T-helper 2 cell treated with Interferon-gamma antibody and Interleukin-4, amounts not matched to agents 5 μg/mL and 100 μg/mL, for 36 hours (primary cell): ENCODE measurements at places on chromosomes 16 and 17.

- H3K4me1 ChIP-seq = peaks cover 7% of the 10 kb centered on the region
- no peak overlapping the region for H3K4me3 ChIP-seq
- peaks cover 2% of the 10 kb centered on the region for H3K36me3 ChIP-seq
- H3K27me3 ChIP-seq = peaks cover 37% of the 10 kb centered on the region
- no peak overlapping the region for H3K27ac ChIP-seq
- no peak for DNase-seq
Observed at GRCh38 chr17:76870377-76870714, 2.1 kb downstream of the MGAT5B start.

DNA sequence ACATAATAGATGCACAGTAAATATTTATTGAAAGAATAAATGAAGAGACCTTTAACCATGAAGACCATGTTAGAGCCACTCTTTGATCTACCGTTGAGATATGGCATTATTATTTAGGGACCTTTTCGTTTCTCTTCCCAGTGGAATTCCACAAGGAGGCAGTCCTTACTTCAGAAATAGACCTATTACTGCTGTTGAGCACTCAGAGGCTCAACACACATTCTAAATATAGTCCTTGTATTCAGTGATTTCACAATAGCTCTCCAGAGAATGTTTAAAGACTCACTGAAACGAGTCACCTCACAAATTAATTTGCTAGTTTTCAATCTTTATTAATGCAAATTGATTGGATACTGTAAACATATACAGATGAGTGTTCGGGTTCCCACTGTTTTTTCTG, 603.8 kb downstream of the CDH8 start:
- H3K36me3 ChIP-seq = no peaks in the 10 kb centered on the region
- no peaks in the 10 kb centered on the region for H3K4me1 ChIP-seq
- H3K27ac ChIP-seq = no peak overlapping the region
- no peak for DNase-seq
- no peak overlapping the region for H3K4me3 ChIP-seq

DNA sequence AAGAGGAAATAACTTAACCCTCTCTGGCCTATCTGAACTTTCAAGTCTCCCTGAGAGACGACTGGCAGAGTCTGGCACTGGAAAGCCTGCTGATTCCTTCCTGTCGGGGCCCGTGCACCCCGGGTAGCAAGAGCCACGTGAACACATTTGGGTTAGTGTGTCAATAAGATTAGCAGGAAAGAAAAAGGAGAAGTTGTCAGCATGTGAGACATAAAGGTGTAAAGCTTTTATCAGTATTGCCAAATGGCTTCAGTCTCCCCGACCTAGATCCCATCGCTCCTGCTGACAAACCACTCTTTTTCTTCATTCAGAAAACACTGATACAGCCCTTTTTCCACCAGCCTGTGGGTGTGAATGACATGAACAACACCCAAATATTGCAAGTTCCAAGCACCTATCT, 74.4 kb downstream of the CCT6B start:
- H3K27ac ChIP-seq = no peak overlapping the region
- no peak for DNase-seq
- H3K36me3 ChIP-seq = no peaks in the 10 kb centered on the region
- H3K4me1 ChIP-seq = no peaks in the 10 kb centered on the region

GRCh38 chr17:63780507-63780906, 6.5 kb downstream of the DDX42 start:
- DNase-seq = no peak
- H3K36me3 ChIP-seq = peaks cover 44% of the 10 kb centered on the region
- no peak overlapping the region for H3K27ac ChIP-seq
- no peak overlapping the region for H3K4me3 ChIP-seq
- peaks cover 45% of the 10 kb centered on the region for H3K4me1 ChIP-seq
- H3K27me3 ChIP-seq = no peaks in the 10 kb centered on the region

DNA sequence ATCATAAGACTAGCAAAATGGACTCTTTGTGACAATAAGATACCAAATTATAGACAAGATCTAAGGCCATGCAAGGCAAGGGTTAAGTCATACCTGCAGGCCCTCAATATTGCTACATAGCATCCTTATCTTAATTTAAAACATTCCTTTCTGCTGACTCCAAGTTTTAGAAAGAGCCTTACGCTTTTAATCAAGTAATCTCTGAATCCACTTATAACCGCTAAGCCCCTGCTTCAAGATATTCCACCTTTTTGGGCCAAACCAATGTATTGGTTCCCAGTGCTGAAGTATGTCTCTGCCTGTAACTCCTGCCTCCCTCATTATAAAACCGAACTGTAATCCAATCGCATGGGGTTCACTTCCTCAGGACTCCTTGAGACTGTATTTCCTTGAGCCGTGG, 255.4 kb downstream of the PHKB start:
- no peaks in the 10 kb centered on the region for H3K36me3 ChIP-seq
- no peak overlapping the region for H3K4me3 ChIP-seq
- no peak for DNase-seq
- peaks cover 12% of the 10 kb centered on the region for H3K27me3 ChIP-seq

DNA sequence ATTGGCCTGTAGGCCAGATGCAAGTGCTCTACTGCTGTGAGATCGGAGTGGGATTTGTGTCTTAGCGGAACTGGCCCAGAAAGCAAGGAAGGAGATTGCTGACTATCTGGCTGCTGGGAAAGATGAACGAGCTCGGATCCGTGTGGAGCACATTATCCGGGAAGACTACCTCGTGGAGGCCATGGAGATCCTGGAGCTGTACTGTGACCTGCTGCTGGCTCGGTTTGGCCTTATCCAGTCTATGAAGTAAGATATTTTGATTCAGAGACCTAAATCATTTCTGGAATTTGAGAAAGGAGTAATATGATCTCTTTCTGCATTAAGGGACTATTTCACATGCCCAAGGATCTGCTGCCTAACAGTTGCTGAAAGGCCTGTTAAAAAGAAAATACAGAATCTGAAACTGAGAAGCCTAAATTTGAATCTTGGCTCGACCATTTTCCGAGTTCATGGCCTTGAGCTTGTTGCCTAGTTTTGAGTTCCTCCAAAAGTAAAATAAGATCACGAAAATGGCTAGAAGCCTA, 21.1 kb downstream of the IST1 start:
- H3K4me1 ChIP-seq = peaks cover 28% of the 10 kb centered on the region
- H3K27me3 ChIP-seq = no peaks in the 10 kb centered on the region
- no peak overlapping the region for H3K27ac ChIP-seq

DNA sequence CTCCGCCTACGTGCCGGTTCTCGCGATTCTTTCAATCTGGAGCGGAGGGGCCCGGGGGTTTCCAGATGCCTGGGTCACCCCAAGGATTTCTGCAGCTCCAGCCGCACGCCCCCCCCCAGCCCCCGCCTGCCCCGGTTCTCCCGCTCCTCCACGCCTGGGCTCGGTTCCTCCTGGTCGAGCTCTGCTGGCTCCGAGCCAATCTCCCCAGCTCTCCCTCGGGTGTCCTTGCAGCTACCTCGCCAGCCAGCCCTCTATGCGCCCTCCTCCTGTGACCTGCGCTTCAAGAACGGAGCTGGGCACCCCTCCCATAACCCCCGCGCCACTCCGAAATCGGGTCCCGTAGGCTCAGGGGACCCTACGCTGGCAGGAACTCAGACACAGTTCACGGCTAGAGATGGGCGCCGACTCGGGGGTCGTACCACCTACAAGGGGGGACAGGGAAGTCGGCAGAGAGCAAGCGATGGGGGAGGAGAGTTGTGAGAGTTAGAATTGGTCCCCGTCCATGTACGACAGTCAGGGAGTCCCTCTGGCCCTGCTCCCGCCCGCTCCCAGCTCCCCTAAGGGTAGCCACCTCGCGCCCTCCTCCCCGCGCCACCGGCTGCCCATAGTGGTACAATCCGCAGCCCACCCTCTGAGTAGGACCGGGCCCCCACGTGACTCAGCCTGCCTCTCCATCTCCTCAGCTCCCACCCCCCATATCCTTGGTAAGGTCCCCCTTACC, 961 bp downstream of the FGF11 start:
- H3K36me3 ChIP-seq = peaks cover 17% of the 10 kb centered on the region
- H3K4me1 ChIP-seq = peaks cover 27% of the 10 kb centered on the region
- H3K27ac ChIP-seq = peak overlapping the region; percentile 75
- H3K27me3 ChIP-seq = peaks cover 55% of the 10 kb centered on the region
- peak overlapping the region; percentile 88 for H3K4me3 ChIP-seq
- peak; percentile 55 for DNase-seq

DNA sequence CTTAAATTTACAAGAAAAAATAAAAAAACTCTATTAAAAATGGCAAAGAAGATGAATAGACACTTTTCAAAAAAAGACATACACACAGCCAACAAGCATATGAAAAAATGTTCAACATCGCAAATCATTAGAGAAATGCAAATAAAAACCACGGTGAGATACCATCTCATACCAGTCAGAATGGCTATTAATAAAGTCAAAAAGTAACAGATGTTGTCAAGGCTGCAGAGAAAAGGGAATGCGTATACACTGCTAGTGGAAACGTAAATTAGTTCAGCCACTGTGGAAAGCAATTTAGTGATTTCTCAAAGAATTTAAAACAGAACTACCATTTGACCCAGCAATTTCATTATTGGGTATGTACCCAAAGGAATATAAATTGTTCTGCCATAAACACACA, 31.4 kb downstream of the CAPNS2 start:
- H3K36me3 ChIP-seq = no peaks in the 10 kb centered on the region
- peaks cover 14% of the 10 kb centered on the region for H3K27me3 ChIP-seq
- H3K4me1 ChIP-seq = no peaks in the 10 kb centered on the region
- DNase-seq = no peak
- H3K27ac ChIP-seq = no peak overlapping the region
- H3K4me3 ChIP-seq = no peak overlapping the region

- peaks cover 5% of the 10 kb centered on the region for H3K27me3 ChIP-seq
- H3K27ac ChIP-seq = no peak overlapping the region
- H3K4me1 ChIP-seq = no peaks in the 10 kb centered on the region
- no peak for DNase-seq
- H3K4me3 ChIP-seq = no peak overlapping the region
Observed at GRCh38 chr17:73733517-73733916, 89.3 kb upstream of the SDK2 start.

GRCh38 chr16:23434380-23434779, 18.6 kb downstream of the COG7 start:
- peak; percentile 6 for DNase-seq
- no peak overlapping the region for H3K27ac ChIP-seq
- no peaks in the 10 kb centered on the region for H3K27me3 ChIP-seq
- H3K4me1 ChIP-seq = peaks cover 4% of the 10 kb centered on the region
- no peak overlapping the region for H3K4me3 ChIP-seq
- H3K36me3 ChIP-seq = peaks cover 25% of the 10 kb centered on the region

- peaks cover 58% of the 10 kb centered on the region for H3K27me3 ChIP-seq
- no peaks in the 10 kb centered on the region for H3K4me1 ChIP-seq
- H3K27ac ChIP-seq = no peak overlapping the region
- H3K4me3 ChIP-seq = no peak overlapping the region
Observed at GRCh38 chr16:86199871-86200695, 301.1 kb downstream of the IRF8 start.
